Heart left ventricle (tissue), 16 donors: ENCODE measurements at places on chromosomes 16 and 17. TPM values are rescaled to one million over a fixed set of nuclear protein-coding genes. Genes with fewer than 3 reads are reported as not detected.

DNA sequence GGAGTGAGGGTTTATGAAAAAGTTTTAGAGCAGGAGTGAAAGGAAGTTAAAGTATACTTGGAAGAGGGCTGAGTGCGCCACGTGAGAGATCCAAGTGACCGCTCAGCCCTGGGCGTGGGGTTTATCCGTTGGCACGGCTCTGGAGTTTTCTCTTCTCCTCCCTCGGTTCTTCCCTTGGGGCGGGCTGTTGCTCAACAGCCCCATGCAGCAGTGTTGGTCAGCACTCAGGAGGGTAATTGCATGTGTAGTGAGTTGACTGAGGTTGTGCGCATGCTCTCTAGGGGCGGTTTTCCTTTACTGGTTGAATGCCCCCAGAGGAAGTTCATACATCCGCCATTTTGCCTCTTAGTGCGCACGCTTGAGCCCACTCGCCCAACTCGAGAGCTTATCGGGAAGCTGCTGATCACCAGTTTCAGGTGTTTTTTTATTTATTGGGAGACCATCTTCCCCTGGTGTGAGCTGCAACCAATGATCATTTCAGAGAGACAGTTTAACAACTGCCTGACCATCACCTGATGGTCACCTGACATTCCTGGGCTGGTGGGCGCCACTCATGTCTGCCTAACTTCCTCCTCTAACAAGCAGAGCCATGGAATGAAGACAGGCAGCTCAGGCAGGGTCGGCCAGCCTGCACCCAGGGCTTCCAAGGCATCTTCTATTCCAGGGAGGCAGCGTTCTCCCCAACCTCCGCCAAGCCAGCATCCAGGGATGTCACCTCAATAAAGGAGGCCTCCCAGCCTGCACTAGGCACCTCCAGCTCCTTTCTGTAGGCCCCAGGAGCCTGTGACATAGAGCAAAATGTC is 41.3 kb upstream of the DNAH17 start:
- peak; percentile 32 for DNase-seq

GRCh38 chr16:75319513-75320411 is 68.3 kb upstream of the BCAR1 start:
- DNase-seq = no peak

DNA sequence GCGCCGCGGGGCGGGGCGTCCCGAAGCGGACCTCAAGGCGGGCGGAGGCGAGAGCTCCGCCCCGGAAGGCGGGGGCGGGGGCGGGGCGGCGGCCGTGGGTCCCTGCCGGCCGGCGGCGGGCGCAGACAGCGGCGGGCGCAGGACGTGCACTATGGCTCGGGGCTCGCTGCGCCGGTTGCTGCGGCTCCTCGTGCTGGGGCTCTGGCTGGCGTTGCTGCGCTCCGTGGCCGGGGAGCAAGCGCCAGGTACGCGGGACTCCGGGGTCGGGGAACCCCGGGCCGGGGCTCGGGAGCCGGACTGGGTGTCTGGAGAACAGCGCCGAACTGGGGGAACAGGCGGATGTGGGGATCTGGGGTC is at the start of gene TNFRSF12A:
TNFRSF12A (plus strand) TSS at position 122 of the 357 bp plus-strand sequence; CDS start at position 152, 30 bp downstream.
- DNase-seq = peak; percentile 90

DNA sequence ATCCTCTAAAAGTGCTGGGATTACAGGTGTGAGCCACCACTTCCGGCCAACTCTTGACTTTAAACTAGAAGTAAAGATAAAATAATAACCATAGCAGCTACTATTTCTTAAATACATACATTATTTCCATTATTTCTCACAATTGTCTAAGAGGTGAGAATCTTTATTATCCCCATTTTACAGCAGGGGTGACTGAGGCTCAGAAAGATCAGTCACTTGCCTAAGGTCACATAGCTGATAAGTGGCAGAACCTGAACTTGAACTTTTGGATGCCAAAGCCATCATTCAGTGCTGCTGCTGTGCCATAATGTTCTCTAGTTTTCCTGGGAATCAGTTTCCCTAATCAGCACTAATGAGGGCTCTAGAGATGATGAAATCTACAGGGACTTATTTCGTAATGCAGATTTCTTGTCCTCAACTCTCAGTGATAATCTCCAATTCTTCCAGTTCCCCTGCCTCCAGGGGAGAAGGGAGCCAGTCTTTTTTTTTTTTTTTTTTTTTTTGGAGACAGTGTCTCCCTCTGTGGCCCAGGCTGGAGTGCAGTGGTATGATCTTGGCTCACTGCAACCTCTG is 25.2 kb upstream of the GPRC5B start:
- no peak for DNase-seq

DNA sequence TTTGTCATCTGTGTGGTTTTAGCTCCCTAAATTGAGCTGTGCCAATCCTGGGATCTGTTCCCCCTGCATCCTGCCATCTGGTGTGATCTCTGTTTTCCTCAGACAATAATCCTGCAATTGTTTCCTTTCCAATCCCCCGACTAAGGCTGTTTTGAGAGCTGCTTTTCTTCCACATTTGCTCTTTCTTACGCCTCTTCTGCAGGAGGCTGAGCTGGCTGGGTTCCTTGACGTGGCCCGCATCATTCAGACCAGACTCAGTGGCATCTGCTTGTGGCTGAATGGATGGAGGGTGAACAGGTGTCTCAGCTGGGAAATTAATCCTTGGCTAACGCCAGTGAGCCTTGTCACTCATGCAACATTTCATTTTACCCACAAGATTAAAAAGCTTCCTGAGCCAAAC is 9.8 kb upstream of the MED9 start:
- no peak for DNase-seq

Gene GDPD3
- 2.0 TPM for polyA plus RNA-seq

Gene TAC4
- polyA plus RNA-seq = not detected

Gene CHMP1A
- 86.3 TPM for polyA plus RNA-seq

Gene CCT6B
- 0.82 TPM for polyA plus RNA-seq
